Activated CD8-positive, alpha-beta memory T cell treated with anti-CD3 and anti-CD28 coated beads, Interleukin-2, amount 50 U/mL, for 48 hours (primary cell): ENCODE measurements at places on chromosomes 7 and 10.

DNA sequence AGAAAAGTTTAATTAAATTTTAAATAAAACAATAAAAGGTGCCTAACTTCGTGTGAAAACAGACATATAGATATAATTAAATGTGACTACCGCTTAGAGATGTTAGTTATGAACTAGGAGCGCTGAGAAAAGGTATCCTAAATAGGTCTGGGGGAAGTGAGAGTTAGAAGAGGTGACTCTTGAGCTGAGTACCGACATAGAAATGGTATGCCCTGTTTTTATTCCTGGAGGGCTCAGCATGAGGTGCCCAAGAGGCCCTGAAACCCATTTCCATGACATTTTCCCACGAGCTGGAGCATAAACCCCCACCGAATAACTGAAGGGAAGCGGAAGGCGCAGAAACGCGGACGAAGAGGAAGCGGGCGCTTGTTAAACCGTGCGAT is 433 bp upstream of the STARD3NL start:
- no peak for DNase-seq

DNA sequence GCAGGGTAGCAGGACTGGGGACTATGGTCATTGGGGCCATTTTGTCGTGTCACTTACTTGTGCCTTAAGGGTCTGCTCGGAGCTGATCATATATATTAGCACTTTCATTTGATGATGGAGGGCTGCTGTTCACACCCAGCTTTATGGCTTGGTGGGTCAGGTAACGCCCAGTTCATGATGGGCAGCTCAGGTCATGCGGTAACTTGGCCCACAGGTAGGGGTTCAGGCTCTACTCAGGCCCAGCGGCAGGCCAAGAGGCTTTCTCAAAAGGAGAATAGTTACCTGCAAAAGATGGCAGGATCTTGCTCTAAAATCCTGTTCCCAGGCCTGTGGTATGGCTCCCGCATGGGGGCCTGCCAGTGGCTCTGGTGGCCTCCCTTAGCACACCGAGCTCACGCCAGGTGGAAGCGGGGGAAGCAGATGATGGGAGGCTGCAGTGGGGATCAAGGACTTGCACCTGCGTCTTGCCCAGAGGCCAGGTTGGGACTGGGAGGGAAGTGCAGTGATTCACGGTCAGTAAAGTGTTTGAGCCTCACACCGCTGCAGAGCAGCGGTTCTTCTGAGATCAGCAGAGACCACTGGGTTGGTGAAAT is 109.5 kb downstream of the ADCY1 start:
- no peak for DNase-seq

DNA sequence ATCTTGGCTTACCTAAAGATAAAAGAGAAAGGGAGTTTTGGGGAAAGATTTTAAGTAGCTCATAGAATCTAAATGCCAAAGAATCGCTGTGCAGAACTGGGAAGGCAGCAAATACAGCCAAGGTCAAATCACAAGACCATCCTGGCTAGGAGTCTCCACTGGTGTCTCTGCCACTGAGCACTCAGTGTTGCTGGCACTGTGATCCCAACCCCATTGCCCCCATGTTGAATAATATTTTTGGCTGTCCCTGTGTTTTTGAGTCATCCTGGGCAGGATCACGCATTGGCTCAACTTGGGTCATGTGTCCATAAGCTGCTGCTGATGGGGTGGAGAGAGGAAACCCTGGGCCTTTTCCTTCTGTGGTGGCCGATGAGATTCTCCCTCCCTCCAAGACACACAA is 21.2 kb downstream of the TLX1 start:
- no peak for DNase-seq

DNA sequence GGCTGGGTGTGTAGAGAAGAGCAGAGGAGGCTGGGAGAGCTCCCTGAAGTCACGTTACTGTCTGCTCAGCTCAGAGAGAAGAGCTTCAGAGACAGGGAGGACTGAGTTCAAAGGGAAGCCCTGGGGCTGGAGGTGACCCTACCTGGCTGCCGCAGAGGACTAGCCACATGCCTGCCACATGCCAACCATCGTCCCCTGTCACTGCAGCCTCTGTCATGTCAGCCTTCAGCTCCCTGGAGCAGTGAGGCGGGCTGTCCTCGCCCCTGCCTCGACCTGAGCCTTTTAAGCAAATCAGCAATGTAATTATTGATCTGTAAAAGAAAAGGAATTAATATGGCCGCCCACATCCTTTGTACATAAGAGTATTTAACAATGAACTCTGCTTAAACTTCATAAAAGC is 89.3 kb upstream of the RET start:
- DNase-seq, result peak; percentile 40

DNA sequence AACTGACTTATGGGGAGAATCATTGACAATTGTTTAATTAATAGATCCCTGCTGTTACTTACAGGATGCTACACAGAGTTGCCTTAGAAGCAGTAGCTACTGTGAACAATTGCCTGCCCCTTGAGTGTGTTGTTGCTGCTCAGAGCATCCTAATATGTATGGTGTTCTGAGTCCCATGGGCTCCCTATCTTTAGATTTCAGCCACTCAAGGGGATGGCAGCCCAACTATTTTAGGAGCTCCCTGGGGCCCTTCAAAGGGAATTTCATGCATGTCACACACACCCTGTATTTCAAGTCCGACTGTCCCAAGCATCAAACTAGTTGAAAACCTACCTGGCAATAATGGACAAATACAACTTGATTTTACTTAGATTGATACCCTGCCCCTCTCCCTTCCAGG is 111.2 kb downstream of the NOC3L start:
- no peak for DNase-seq
